Activated naive CD4-positive, alpha-beta T cell (primary cell): ENCODE measurements at places on chromosomes 7 and 10.
A peak's percentile ranks its signal among the peaks of the same experiment; 100 is the strongest.

GRCh38 chr7:34163956-34164355, 258.6 kb downstream of the BMPER start:
- DNase-seq: no peak

DNA sequence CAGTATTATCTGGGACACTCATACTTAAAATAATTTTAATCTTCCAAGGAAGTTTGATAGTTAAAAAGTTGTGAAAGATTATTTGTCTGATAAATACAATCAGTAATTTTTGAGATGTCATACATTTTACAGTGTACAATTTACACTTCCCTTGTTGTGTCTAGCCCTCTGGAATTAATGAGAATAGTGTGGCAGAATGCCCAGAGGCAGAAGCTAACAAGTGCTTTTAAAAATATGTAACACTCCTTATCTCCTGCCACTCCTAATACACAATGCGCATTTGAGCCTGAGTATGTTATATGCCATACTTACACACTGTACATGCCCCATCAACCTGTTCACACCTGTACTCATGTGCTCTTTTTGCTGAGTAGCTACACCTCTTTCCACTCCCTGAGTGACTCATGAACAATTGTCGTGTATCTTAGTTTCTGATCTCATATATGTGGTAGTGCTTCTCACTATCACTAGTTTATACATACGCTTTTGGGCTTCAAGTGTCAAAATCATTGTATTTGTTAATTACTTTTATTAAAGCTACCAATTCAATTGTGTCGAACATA, 106.9 kb upstream of the GNAI1 start:
- DNase-seq: no peak

- peak; percentile 54 for DNase-seq
Observed at GRCh38 chr10:7121154-7121797, 289.6 kb downstream of the SFMBT2 start.

- no peak for DNase-seq
Observed at GRCh38 chr7:82131215-82131614, 312.4 kb downstream of the CACNA2D1 start.

DNA sequence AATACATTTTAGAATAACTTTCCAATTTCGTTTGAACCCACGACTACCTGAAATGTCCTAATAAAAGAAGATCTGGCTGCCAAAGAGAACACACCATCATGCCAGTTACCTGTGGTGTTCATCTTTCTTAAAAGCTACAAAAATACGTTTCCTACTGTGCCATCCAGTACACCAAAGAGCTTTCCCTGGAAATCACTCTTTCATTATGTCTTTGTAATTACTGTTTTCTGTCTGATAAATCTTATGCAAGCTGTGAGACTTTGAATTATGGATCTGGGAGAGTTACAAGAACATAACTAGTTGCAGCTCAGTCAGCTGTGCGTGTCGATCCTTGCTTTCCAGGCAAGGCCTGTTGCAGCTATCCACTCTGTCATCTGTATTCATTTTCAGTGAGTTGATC, 12.5 kb upstream of the POM121L12 start:
- no peak for DNase-seq

DNA sequence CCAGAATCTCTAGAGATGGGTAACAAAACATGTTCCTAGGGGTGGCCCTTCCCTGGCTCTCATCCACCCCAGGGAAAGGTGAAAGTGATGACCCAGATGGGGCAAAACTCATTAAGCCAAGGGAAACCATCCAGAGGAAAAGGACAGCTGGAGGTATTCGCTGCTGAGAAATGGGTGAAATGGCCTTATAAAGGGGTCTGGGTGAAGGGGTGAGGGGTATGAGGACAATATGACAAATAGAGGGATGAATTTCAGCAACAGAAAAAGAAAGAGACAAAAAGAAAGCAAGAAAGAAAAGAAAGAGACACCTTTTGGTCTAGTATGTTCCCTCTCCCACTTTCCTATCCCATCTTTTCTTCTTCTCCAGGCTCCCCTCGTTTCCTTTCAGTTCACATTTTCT, 26.6 kb downstream of the ARHGAP21 start:
- no peak for DNase-seq

DNA sequence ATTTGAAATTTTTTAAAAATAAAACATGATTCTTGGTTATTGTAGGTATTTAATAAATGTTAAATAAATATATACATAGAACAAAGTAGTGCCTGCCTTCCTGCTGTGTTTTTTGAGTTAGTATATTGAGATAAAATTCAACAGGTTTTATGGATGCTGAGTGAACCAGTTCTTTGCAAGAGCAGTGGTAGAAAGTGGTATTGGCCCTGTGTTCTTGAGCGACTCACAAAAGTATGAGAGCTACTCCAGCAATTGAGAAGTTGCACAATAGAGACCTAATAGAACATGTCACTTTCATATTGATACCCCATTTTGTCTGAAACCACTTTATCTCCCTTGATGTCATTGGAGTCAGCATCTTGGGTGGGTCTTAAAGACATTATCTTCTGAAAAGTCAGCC, 32.6 kb upstream of the GJD4 start:
- DNase-seq: no peak

DNA sequence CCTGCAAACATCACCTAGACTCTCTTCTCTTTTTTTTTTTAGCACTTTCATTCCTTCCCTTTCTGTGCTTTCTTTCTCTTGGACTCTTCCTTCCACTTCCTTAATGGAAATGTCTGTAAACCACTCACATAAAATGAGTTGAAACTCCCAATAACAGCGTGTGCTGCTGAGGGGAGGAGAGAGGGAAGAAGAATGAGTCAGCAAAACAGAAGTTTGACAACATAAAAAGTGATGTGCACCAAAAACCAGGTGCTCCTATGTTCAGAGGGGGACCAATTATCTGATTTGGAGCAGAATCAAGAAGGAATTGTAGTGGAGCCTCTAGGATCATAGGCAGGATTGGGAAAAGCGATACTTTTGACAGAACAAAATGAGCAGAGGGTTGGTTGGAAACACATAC, 712.1 kb upstream of the IGFBP3 start:
- no peak for DNase-seq

DNA sequence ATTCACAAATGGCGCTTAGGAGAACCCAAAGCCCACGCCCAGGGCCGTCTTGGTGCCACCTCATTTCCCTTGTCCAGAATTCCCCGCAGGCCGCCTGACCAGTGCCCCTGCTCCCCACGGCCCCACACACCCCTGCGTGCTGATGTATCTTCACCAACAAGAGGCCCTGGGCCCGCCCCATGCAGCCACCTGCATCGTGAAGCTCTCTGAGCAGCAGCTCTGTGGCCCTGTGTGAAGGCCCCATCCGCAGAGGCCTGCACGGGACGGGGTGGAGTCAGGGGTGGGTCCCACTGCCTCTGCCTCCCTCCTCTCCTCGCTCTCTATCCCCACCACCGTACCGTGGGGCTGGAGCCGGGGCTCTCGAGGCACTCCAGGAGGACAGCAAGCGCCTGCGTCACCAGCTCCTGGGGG, 14.7 kb downstream of the BRAT1 start:
- no peak for DNase-seq

DNA sequence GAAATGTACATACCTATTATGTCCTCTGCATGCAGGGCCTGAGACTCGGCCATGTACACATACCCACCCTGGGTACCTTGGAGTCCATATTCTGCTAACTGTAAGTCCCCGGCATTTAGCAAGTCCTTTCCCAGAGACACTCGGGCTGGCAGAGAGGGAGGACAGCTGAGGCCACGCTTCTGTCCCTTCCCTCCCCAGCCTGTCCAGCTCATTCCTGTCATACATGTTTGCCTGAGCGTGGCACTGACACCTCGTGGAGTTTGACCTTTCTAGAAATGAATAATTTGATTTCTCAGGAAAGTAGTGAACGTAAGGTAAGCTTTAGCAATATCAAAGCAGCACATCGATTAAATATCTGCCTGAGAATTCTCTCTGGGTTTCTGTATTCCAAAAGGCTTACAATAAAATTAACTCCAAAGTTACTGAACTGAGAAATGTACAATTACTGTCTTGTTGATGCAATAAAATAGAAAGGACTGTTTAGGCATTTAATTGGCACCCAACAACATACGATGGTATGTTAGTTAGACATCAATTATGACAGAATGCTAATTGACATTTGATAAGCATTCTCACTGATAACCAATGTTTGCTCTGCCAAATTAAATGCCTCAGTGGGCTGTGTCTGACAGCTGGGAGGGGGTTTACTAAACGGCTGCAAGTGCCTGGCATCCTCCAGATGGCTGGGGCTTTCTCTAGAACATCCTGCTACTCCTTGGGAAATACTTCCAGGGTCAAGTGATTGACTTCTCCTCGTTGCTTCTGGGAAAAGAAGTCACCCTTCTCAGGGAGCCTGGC, 221.2 kb downstream of the CCSER2 start:
- DNase-seq: no peak

- DNase-seq: no peak
Observed at GRCh38 chr10:110525349-110526260, 27.9 kb downstream of the DUSP5 start.

GRCh38 chr7:128867842-128868623, 5.4 kb downstream of the ATP6V1F start:
- no peak for DNase-seq

- DNase-seq: no peak
Observed at GRCh38 chr10:3835770-3836169, 50.8 kb upstream of the KLF6 start.

GRCh38 chr7:158229945-158230344, 357.7 kb downstream of the PTPRN2 start:
- no peak for DNase-seq

- DNase-seq: no peak
Observed at GRCh38 chr10:59995862-59996261, 89.5 kb upstream of the CCDC6 start.

GRCh38 chr7:45118889-45119331, 7.4 kb upstream of the TBRG4 start:
- no peak for DNase-seq

- DNase-seq: no peak
Observed at GRCh38 chr7:117251687-117252086, 71.2 kb downstream of the WNT2 start.

DNA sequence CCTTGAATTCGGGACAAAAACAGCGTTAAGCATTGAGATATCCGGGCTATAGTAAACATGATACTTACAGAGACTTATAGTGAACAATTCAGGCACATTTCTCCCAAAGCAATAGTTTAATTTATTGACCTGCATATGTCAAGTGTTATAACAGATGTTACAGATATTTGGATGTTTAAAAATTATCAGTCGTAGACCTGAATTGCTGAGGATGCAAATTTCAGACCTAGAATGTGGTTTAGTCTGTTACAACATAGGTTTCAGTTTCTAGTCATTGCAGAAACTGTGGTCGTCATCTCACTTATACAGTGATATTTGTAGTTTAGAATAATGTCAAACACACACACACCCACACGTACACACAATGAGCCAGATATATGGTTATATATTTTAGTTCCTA, 85.2 kb downstream of the VTI1A start:
- DNase-seq: no peak

DNA sequence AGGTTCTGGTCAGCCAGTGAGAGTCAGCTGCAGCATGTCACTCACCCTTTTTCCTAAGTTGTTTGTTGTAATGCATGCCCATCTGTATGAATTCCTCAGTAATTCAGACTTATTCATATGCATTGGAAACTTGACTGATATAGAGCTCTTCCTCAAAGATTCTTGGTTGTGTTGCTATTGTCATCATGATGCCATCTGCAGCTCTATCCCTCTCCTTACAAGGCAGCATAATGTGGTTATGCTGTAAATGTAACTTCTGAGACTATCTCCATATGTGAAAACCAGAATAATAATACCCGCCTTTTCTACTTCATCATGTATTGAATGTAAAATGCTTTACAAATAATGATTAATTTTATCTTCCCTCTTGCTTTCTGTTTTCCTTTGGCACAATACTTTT, 252.6 kb upstream of the MTPN start:
- DNase-seq: no peak

DNA sequence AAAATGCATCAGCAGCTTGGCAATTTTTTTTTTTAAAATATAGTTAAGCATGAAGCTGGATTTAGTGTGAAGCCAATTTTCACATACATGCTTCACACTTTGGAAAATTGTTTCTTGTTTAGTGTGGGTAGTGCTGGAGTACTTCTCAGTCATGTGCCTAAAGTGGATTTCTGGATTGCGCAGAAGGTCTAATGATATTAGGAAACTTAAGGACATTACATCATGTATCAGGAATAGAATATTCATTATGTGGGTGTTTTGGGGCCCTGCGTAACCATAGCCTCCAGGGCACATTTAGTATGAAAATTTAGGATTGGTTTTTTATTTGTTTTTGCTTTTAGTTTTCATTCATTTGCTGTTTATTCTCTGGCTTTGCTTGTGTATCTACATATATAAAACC, 28.8 kb upstream of the BNIP3 start:
- DNase-seq: no peak

DNA sequence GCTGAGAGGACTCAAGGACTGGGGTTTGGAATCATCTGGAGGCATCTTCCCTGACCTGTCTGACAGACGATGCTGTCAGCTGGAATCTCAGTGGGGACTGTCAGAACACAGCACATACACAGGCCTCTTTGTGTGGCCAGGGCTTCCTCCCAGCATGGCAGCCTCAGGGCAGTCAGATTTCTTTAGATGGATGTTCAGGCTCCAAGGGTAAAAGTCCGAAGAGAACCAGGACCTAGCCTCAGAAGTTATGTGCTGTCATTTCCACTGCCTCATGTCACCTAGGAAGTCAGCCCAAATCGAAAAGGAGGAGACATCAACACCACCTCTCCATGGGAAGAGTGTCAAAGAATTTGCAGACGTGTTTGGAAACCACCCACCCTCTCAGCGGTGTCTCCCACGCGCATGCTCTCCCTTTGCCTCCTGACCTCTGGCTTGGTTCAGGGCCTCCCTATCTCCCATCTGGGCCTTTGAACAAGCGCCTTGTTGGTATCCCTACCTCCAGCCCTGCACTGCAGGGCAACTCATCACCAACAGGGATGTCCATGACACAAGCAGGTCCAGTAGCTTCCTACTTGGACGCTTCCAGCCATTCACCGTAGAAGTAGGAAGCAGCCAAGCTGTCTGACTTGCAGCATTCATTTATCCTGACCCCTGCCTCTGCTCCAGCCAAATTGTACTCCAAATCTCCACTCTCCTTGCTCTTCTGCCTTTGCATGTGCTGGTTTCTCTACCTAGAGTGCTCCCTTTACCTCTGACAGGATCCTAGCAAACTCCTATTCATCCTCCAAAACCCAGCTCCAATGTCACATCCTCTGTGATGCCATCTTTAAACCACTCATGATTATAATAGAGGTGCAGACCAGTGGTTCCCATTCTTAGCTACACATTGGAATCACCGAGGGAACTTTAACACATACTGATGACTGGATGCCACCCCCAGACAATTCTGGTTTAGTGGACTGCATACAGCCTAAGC, 121.6 kb downstream of the OAT start:
- DNase-seq: no peak

GRCh38 chr7:64666663-64667050, 724 bp downstream of the ZNF107 start:
- DNase-seq: no peak

- DNase-seq: no peak
Observed at GRCh38 chr10:117546581-117547015, 4.1 kb downstream of the EMX2 start.

GRCh38 chr7:42893346-42894240, 18.3 kb downstream of the C7orf25 start:
- no peak for DNase-seq

- DNase-seq: no peak
Observed at GRCh38 chr10:43197834-43198681, 59.8 kb downstream of the CSGALNACT2 start.
